NCI-H446 (cell line): ENCODE measurements at places on chromosomes 6 and 20.

GRCh38 chr6:150112233-150112632 lies 30.6 kb upstream of the PPP1R14C start:
- DNase-seq, result no peak

- no peak for DNase-seq
These were observed 9.6 kb downstream of the JARID2 start for GRCh38 chr6:15255481-15255880.

- DNase-seq, result no peak
These were observed 56.2 kb downstream of the SNX9 start for GRCh38 chr6:157879034-157879872.

DNA sequence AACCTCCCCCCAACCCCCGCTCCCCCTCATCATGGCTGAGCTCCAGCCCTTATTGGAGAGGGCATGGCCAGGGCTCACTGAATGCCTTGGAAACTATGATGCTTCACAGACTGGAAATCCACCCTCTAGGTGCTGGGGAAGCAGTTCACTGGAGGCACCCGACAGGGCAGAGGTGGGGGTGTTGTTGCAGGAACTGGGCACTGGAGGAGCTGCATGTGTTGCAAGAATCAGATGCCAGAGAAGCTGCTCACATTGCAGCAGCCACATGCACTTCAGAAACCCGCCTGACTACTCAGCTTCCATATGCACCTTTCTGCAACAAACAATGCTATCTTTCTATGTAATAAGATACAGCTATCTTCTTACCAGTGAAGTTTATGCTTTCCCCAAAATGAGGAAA lies 7.9 kb upstream of the TBPL1 start:
- no peak for DNase-seq

DNA sequence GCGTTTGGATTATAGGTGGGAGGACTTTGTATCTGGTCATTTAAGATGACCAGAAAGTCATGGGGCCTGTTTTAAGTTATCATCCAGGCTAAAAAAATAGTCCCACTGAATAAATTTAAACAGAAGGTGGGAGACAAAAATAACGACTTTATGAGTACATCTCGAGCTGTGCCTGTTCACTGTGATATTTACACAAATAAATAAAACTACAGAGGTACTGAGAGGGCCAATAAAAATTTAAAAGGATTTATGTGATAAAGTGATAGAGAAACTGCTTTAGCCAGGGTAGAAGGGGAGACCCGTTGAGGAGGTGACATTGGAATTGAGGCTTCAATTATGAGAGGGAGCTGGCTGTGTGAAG lies 53.4 kb upstream of the PMEPA1 start:
- DNase-seq, result no peak

GRCh38 chr6:56613247-56613851 lies 29.3 kb downstream of the DST start:
- no peak for DNase-seq

DNA sequence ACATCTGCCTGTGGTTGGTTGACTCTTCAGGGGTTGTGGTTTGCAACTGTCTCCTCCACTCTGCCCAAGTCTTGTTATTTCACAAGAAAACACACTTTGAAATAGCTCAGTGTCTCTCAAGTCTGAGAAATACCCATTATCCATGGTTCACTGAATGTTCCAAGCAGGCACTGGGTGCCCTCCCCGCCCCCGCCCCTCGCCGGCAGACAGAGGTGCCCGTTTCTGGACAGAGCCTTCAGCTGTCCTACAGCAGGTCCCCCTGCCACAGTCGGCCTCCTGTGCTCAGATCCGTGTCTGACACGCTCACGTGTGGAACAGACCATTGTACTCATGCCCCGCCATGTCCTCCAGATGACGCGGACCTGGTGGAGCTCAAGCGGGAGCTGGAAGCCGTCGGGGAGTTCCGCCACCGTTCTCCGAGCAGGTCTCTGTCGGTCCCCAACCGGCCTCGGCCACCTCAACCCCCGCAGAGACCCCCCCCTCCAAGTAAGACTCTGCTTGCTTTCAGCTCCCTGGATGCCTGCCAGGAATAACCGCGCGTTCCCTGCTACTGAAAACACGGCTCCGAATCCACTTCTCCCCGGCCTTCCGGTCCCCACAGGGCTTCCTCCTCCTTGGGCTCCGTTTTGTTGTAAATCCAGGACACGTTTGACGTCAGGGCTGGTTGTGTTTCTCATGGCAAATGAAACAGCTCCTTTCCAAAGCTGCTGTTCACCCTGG lies 81.4 kb downstream of the SERAC1 start:
- no peak for DNase-seq
